ENCODE measurements at places on chromosomes 13 and 19.

DNA sequence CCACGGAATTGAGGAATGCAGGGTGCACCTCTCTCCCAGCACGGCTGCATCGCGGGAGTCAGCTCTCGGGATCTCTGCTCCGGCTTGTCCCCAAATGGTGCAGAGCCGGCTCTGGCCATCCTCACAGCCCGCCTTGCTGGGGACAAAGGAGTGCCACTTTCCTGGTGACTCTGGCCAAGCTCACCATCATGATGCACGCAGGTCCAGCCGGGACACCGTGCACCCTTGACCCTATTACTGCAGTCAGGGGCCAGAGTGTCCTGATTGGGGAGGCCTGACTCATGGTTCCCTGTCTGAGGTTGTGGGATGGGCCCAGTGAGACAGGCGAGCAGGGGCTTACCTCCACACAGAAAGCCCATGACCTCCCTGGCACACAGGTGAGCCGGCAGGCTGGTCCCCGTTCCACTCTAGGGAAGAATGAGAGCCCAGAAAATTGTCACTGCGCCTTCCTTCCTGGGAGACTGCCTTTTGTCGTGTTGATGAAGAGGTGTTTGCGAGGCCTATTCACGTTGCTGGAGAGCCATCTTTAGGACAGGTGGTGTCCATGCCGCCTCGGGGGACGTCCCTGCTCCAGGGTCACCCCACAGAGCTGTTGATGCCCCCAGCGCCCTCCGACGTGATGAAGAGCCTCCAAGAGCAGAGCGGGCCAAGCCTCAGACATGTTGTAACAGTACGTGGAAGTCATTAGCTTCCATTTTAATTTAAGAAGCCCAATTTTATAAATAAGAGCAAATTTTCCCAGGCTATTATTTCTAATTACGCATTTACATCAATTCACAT, 18.5 kb upstream of the VSTM2B start:
- no peak for DNase-seq

DNA sequence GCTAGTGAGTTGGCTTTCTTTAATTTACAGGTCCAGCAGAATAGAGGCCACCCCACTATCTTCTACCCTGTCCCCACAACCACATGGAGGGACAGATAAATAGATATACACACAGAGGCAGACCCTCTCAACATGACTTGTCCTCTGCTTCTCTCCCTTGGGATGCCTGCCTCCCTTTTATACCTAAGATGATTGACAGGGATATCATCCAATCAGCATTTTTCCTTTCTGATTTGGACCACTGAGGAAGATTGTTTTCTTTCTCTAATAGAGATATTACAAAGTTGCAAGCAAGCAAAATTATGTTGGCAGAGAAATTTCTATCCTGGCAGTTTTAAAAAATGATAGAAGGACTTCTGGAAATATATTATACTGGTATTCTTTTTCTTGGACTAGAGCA, 35.8 kb downstream of the STOML3 start:
- no peak for DNase-seq

DNA sequence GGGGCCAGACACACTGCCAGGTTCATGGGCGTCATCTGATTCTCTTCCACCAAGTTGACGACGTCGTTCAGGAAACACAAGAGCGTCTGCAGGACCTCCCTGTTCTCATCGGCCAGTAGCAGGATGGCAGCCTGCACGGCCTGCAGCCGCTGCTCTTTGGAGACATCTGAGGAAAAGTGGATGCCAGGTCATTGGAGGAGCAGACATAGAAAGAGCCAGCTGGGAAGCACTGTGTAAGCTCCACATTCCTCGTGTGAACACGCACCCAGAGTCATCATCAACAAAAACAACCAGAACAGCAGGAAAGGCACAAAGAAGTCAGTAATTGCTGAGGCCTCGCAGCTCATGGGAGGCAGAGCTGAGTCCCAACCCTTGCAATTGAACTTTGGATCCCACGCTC, 96.5 kb downstream of the KL start:
- no peak for DNase-seq

DNA sequence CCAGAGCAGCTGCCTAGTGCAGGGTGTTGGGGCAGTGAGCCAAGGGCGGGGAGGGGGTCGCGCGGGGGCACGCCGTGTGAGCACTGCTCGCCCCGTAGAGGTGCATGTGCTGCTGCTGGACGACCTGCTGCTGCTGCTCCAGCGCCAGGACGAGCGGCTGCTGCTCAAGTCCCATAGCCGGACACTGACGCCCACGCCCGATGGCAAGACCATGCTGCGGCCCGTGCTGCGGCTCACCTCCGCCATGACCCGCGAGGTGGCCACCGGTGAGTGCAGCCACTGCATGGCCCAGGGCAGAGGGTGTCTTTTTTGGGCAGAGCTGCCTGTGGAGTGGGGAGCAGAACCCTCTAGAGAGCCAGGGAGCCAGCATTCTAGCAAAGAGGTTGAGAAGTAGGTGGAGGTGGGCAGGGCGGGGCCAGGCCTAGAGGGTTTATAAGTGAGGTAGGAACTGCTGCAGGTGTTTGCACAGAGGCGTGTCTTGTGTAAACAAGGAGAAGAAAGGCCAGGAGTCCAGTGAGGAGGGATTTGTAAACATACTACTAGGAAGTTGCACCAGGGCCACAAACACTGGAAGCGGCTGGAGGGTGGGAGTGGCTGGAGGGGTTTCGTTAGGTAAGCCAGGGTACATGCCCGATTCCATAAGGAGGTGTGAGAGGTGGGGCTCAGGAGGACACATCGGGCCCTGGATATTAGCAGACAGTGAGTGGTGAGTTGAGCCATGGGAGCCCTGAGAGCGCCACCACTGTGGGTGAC, 21.3 kb downstream of the ARHGEF1 start:
- no peak for DNase-seq

GRCh38 chr13:109180905-109181425, 551.6 kb downstream of the MYO16 start:
- no peak for DNase-seq

DNA sequence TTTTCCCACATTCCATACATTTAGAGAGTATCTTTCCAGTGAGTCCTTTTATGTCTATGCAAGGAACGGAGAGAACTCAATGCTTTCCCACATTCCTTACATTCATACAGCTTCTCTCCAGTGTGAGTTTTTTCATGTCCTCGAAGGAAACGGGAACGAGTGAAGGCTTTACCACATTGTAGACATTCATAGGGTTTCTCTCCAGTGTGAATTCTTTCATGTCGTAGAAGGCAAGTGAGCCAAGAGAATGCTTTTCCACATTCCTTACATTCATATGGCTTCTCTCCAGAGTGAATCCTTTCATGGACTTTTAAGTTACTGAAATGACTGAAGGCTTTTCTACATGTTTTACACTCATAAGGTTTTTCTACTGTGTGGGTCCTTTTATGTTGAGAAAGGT, 17.1 kb downstream of the ZNF823 start:
- DNase-seq: no peak

DNA sequence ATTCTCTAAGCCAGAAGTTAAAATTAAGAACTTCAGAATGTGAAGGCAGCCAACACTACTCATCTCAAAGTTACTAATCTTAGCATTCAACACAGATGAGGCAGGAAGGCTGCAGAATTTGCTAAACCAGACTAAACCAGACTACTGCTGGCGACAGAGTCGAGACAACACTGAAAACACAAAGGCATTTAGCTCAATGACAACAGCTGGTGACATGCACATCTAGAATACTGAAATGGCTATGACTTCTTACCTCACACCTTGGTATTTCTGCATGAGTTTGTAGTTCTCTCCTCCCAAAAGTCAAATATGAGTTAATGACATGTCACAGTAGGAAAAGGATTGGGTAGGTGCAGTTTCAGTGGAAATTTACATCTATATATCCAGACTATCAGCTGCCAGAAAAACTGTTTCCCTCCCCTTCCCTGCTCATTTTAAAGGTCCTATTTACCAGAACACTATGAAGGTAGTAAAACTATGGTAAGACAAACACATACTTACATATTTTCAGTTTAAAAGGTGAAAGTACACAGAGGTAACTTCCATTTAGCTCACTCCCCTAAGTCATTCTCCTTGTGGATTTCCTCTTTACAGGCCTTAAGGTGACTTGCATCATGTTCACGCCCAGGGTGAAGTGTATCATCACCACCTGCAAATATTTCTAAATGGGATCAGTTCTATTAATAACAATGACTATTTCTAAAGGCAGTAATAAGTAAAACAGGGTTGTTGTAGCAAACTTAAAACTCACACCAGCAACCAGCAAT, 21.4 kb downstream of the FOXO1 start:
- DNase-seq: no peak

DNA sequence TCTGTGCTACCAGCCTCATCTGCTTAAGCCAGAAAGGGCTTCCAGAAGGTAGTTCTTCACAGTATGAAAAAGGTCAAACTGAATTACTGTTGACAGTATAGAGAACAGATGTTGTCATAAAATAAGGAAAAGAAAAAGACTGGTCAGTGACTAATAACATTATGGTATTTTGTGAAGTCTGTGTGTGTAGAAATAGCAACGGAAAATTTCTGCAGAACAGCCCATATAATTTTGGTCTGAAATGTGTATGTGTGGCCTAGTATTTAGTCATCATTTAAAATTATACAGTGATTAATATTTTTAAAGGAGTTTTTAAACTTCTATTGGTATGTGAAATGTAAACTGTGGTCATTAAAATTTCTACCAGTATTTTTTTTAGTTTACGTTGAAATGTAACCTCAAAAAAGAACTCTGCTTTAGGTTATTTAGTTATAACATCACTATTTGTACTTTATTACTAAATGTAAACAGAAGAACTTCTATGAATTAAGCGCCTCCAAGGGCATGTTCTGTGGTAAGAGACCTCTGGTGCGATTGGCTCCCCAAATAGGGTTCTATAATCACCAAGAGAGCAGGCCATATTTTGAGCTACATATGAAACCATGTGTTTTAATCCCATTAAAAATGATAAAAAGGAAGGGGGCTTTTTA, 3.3 kb upstream of the GPR183 start:
- DNase-seq: no peak

GRCh38 chr13:112843392-112844111, 125.5 kb upstream of the MCF2L start:
- DNase-seq: no peak

- DNase-seq: no peak
Observed at GRCh38 chr13:45575830-45576180, 39.7 kb downstream of the ERICH6B start.

- peak; percentile 14 for DNase-seq
Observed at GRCh38 chr13:109610517-109610916, 175.9 kb downstream of the IRS2 start.

GRCh38 chr19:53882391-53883050, 524 bp downstream of the PRKCG start:
- DNase-seq: no peak

DNA sequence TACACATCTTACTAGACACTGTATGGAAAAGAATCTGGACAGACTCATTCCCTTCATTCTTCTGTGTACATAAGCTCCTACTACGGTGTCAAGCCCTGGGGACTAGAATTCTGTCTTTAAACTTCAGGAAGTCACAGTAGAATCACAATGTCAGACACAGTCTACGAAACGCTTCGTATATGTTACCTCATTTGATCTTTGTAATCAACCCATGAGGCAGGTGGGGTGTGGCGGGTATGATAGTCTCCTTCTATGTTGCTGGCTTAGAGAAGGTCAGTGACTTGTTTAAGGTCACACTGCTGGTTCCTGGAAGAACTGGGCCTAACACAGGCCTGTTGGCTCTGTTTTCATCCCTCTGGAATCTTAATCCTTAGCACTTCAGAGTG, 32.2 kb upstream of the TPT1 start:
- no peak for DNase-seq

- DNase-seq: no peak
Observed at GRCh38 chr13:60311527-60311926, 85.5 kb upstream of the TDRD3 start.

- DNase-seq: peak; percentile 51
Observed at GRCh38 chr19:2253106-2254063, 2.8 kb downstream of the JSRP1 start.

DNA sequence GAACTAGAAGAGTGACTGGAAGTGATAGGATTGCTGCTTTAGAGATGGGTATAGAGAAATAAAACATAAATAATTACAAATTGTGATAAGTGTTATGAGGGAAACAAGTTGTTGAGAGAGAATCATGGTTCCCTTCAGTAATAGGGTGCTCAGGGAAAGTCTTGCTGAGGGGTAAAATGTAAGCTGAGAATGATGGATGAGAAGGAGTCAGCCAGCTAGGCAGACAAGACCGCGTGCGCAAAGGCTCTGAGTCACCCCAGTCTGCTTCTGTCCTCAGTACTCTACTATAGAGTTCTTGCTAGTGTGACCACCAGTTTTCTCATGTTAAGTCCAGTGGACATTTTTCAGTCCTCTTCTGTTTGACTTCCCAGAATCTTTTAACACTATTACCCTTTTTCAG, 39.5 kb downstream of the PCCA start:
- DNase-seq: no peak

- DNase-seq: no peak
Observed at GRCh38 chr13:97330448-97330847, 103.5 kb upstream of the RAP2A start.

- DNase-seq: no peak
Observed at GRCh38 chr13:44967704-44968433, 21.4 kb downstream of the NUFIP1 start.

DNA sequence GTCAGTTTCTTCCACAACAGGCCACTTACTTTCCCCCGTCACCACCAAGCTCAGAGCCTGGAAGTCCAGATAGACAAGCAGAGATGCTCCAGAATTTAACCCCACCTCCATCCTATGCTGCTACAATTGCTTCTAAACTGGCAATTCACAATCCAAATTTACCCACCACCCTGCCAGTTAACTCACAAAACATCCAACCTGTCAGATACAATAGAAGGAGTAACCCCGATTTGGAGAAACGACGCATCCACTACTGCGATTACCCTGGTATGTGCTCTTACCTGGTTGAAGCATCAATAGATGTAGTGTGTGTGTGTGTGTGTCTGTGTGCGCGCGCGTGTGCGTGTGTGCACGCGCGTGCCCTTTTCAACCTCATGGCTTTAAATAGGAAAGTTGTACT, 3.7 kb downstream of the KLF5 start:
- DNase-seq: no peak

- DNase-seq: no peak
Observed at GRCh38 chr13:87080100-87080779, 590.9 kb upstream of the SLITRK5 start.

DNA sequence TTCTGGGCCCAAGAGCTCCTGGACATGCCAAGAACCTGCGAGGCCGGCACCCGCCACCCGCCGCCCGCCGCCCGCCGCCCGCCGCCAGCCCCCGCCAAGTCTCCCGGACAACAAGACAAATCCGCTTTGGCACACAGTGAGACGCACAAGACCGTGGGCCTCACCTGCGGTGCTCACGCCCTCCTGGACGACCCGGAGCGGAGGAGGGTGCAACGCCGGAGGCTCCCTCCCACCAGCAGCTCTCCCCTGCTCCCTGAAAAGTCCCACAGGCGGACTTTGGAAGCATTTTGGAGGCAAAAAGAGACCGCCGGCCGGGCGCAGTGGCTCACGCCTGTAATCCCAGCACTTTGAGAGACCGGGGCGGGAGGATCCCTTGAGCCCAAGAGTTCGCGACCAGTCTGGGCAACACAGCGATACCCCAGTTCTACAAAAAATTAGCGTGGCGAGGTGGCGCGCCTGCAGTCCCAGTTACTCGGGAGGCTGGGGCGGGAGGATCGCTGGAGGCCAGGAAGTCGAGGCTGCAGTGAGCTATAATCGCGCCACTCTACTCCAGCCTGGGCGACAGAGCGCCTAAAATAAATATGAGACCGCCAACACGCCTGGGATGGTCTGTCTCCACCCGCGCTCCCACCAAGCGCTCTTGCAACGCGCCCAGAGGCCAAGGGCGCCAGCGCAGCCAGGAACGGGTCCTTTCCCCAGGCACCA, 783 bp downstream of the RHPN2 start:
- peak; percentile 3 for DNase-seq

All from activated naive CD4-positive, alpha-beta T cell treated with Interleukin-2 at 50 U/mL for 16 hours (primary cell).